ELR (cell line): ENCODE measurements at places on chromosomes 1 and 21.

DNA sequence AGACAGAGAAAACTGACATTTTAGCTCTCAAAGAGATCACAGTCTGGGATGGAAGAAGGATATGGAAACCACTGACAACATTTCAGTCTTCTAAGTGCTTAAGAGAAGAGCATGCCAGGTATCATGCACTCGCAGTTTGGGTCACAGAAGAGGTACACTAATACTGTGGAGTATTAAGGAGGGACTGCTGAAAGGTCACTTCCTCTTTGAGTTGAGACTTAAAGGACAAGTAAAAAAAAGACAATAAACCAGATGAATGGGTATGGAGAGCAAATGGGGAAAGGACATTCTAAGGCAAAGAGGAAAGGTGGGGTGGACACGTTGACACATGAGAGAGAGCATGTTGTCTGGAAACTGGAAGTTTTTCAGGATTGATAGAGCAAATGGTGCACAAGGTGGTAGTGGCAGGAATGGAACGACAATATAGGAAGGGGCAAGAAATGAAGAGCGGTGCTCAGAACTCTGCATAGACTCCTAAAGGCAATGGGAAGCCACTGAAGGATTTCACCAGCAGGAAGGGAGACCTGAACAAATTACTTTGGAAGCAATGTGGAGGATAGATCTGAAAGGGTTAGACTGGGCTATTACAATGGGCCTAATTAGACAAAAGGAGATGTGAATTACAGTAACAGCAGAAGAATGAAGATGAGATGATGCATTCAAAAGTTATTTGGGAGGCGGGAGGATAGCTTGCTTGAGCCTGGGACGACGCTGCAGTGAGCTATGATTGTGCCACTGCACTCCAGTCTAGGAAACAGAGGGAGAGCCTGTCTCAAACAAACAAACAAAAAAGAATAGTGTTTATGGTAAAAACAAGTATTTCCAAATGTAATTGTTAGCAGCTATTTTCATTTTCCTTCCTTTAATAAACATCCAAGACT, 11.1 kb downstream of the DIPK1A start:
- peak; percentile 89 for DNase-seq

DNA sequence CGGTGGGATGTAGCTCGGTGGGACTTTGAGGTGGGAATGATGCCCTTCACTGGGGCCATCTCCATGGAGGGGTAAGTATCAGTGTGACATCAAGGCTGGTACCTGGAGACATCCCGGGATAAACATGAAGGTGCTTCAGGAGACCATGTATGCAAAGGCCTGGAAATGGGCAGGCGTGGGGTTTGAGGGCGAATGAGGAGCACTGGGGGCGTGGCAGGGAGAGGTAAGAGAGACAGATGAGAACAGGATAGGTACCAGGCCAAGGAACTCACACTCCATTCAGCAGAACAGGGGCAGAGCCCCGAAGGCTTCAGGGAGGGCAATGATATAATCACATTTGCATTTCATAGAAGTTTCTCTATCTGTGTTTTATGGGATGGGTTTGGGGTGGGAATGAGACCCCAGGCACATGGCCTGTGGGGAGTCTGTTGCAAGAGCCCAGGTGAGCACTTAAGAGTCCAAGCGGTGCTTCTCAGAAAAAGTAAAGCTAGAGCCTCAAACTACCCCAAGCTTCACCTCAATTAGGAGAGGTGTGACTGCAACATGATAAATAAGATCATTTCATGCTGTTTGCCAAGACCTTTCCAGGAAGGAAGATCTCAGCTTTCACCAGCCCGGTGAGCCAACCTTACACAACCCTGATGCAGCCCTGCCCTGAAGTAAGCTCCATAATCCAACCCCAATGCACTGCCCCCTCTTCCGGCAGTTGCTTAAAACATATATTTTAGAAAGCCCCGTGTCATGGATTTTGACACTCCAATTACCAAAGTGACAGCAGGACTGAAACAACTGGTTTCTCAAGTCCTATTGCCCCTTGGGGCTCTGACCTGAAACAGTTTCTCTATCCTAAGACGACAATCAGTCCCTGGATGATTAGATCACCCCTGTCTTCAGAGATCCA, 7.4 kb downstream of the S100A9 start:
- no peak for DNase-seq

DNA sequence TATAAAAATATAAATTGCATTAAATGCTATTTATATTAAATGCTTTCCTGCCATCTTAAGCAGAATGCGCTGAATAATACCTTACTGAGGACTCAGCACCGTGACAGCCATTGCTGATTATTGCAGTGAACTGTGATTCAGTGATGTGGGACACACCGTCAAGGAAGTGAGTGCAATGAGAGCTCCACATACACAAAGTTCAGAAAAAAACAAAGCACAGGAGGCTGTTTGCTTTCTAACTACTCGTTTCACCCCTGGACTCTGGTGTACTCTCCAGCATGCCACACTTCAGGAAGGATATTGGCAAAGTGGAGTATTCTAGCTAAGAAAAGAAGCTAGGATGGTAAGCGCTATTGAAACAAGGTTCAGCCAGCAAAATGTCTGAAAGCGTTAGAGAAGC, 57.4 kb upstream of the CXADR start:
- DNase-seq, result no peak

DNA sequence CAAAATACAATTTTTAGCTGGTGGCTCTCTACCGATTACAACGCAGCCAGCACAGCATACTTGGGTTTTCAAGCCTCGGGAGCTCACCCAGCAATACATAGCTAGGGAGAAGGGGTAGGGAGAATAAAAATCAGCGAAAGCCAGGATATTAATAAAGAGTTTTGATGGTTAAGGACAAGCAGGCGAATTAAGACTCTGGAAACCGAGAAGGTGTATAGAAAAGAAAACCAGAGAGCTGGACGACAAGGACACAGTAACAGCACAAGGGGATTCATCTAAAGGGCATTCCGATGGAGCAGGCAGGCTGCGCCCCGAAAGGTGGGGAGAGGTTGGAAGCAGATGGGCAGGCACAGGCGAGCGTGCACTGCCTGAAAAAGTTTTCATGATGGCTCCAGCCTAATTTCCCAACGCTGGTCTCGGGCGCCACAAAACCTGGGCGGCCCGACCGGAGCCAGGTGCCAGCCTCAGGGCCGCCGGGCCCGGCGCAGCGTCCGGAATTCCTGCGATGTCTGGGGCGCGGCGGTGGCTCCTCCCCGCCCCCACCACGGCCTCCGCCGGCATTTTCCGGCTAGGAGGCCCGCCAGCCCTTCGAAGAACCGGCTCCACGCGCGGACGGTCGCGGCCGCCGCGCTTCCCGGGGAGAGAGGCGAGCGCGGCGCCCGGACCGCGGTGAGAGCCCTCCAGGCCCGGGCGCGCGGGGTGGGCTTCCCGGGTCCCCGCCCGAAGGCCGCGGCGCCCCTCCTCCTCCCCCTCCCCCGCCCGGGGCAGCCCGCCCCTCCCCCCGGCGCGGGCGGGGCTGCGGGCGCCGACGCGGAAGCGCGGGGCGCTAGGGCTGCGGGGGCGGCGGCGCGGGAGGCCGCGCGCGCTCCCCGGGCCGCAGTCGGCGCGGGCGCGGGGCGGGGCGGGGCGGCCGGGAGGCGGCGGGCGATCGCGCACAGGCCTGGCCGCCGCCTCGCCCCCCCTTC, 774 bp upstream of the DYRK1A start:
- peak; percentile 63 for DNase-seq

- no peak for DNase-seq
These were observed 357.8 kb downstream of the SIPA1L2 start for GRCh38 chr1:232271991-232272589.

GRCh38 chr1:162541619-162542141, 19.8 kb upstream of the UAP1 start:
- peak; percentile 99 for DNase-seq
